ENCODE measurements at places on chromosomes 12 and 14. TPM values are rescaled to one million over a fixed set of nuclear protein-coding genes. Genes with fewer than 3 reads are reported as not detected.

Gene POU6F1
- 2.2 TPM for total RNA-seq

Gene ERBB3
- total RNA-seq: 4.2 TPM

Gene ACOT4
- 0.09 TPM for total RNA-seq

Gene KRT78
- not detected for total RNA-seq

Gene TROAP
- total RNA-seq: 1.6 TPM

Gene SPX
- 10.4 TPM for total RNA-seq

Gene C12orf50
- total RNA-seq: not detected

Gene NUAK1
- total RNA-seq: 14.4 TPM

Gene KMT2D
- total RNA-seq: 15.5 TPM

Gene HCAR3
- not detected for total RNA-seq

Gene OTOGL
- 2.6 TPM for total RNA-seq

Gene PRPF39
- 24.8 TPM for total RNA-seq

Gene FAM90A1
- 0.09 TPM for total RNA-seq

Gene PAX9
- not detected for total RNA-seq

Gene TRPV4
- 1.9 TPM for total RNA-seq

Gene SIX1
- 8.2 TPM for total RNA-seq

Gene RIMBP2
- total RNA-seq: 0.23 TPM

Gene NKX2-1
- not detected for total RNA-seq

Gene CD4
- total RNA-seq: 0.35 TPM

Gene AQP2
- not detected for total RNA-seq

Gene C12orf42
- not detected for total RNA-seq

Gene MCRS1
- 49.5 TPM for total RNA-seq

Gene KRT74
- total RNA-seq: not detected

Gene LTB4R2
- total RNA-seq: 6.7 TPM

Gene FAM181A
- not detected for total RNA-seq

Gene SIVA1
- 241 TPM for total RNA-seq

Gene TPH2
- not detected for total RNA-seq

Gene MIP
- total RNA-seq: not detected

Gene RTL1
- not detected for total RNA-seq

Gene IL22
- not detected for total RNA-seq

Gene CRACR2A
- 3.2 TPM for total RNA-seq

Gene PPP4R4
- 0.26 TPM for total RNA-seq

Gene OR8S1
- total RNA-seq: not detected

Gene RTN1
- 0.35 TPM for total RNA-seq

Gene SOCS2
- 18.5 TPM for total RNA-seq

Gene CCDC198
- total RNA-seq: not detected

Gene KRT85
- not detected for total RNA-seq

Gene TBX5
- 2.1 TPM for total RNA-seq
